H1 (cell line): ENCODE measurements at places on chromosomes 4 and X. TPM values are rescaled to one million over a fixed set of nuclear protein-coding genes. Genes with fewer than 3 reads are reported as not detected.

NSDHL gene
- 30.5 and 31.5 TPM in 2 replicates for total RNA-seq

ART3 gene
- 0.63 and 2.0 TPM in 2 replicates for total RNA-seq

ADH7 gene
- not detected in 2 replicates for total RNA-seq

ADH1A gene
- not detected in 2 replicates for total RNA-seq

RPL36A gene
- total RNA-seq, result 271 and 309 TPM in 2 replicates

UGT2A1 gene
- total RNA-seq, result 0.19 TPM in 1 of 2 replicates, not detected in the other

TCEAL9 gene
- total RNA-seq, result 36.5 and 36.8 TPM in 2 replicates

SLC16A2 gene
- 23.6 and 24.4 TPM in 2 replicates for total RNA-seq

DNA sequence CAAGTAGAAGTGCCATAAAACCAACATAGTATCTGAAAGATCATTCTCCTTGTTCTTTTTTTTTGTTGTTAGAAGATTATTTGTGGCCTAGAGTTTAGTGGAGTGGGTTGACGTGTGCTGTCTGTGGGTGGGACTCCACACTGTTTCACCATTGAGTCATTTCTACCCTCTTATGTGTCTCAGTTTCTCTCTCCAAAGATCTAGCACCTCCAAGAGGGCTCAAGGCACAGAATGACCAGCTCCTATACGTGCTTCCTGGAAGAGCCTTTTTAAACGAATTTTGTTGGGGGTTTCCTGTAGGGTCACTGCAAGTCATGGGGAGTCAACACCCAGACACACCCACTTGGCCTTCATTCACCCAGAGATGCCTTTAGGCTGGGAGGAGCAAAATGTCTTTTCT, 150.1 kb downstream of the KLF8 start:
- DNase-seq, result no peak

- no peak for DNase-seq
Measured at GRCh38 chrX:9865804-9866472, 79.7 kb downstream of the SHROOM2 start.

DNA sequence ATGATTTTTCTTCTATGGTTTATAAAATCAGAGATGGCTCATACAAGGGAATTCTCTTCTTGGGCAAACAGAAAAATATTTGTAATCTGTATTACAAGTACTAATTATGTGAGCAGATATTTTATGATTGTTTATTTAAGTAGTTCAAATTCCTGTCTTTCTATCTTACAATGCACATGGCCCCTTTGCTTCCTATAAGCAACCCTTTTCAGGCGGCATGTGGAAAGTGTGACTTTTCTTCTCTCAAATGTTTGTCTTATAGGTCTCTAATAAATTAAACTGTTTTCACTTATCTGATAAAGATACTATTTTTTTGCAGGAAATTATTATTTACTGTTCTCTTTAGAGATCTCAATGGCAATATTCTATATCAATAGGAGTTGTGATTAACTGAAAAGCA, 259.3 kb upstream of the MAGEB18 start:
- DNase-seq, result no peak

DNA sequence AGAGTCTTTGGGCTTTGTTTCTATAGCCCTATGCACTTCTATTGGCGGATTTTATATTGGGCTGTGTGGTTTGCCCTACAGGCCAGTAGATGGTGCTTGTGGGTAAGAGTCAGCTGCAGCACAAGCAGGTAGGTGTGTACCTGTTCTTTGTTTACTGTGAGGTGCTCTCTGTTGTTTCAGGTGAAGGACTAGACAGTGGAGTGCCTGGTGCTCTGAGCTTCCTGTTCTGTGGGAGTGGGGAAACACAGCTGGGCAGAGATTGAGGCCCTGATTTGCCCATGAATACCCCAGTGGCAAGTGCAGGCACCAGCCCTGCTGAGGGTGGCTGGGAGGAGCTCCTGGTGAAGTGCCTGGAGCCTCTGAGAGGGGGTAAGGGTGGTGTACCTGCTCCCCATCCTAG, 26.3 kb upstream of the UCP1 start:
- no peak for DNase-seq

- no peak for DNase-seq
Measured at GRCh38 chr4:98113012-98113411, 30.3 kb downstream of the STPG2 start.

DNA sequence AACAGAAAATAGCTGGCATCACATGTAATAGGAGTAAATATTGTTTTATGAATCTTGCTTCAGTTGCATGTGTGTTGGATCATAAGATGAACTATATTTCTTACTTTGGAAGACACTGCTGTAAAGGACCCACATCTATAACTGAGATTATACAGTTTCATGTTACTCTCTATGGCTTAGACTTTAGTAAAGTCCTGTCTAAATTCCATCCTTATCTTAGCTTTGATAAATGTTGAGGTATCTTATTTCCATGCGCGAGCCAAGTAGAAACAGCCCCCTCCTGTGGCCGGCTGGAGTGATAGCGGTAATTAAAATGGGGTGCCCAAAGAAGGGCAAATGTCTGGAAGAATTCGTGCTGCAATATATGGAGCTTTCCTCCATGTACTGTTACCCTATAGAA, 43.0 kb downstream of the CCDC158 start:
- peak; percentile 63 for DNase-seq

- DNase-seq, result no peak
Measured at GRCh38 chrX:24398766-24399165, 38.3 kb downstream of the SUPT20HL1 start.

GRCh38 chrX:13309631-13310030, 10.2 kb downstream of the ATXN3L start:
- no peak for DNase-seq

DNA sequence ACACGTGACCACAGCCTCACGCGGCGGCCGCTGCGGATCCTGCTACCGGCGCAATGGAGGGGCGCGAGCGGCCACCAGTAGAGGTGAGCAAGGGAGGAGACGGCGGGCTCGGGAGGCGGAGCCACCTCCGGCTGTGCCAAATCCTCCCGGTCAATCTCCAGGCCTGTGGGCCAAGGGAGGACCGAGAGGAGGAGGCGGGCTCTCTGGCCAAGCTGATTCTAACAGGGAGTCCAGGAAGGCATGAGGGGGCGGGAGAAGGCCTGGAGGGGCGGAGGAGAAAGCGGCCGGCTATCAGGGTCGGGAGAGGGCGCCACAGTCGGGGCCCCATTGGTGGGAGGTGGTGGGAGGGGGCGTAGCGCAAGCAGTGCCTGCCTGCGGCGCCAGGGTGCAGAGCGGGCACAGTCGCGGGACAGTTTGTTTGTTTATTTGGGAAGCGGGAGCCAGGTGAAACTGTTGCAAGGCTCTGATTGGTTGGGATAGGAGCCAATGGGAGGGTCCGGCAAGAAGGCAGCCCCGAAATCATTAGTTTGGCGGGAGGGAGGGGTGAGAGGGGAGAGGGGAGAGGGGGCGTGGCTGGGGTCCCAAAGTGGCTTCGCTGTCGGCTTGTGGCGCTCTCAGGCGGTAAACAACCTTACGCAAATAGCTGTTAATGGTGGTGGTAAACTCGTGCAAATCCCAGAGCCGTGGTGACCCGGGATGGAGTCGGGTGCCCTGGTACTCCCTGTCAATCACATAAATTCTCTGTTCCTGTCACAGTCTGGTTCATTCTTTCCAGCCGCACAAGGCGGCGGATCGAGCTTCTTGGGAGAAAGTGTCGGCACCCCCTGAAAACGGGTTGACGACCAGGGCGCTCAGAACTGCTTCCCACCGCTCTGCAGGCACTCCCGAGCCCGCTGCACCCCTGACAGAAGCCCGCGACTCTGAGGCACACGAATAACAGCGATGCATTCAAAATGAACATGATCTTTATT, at the start of gene IRS4:
IRS4 (minus strand) TSS at position 55 of the 971 bp plus-strand sequence.
- DNase-seq, result peak; percentile 79

DNA sequence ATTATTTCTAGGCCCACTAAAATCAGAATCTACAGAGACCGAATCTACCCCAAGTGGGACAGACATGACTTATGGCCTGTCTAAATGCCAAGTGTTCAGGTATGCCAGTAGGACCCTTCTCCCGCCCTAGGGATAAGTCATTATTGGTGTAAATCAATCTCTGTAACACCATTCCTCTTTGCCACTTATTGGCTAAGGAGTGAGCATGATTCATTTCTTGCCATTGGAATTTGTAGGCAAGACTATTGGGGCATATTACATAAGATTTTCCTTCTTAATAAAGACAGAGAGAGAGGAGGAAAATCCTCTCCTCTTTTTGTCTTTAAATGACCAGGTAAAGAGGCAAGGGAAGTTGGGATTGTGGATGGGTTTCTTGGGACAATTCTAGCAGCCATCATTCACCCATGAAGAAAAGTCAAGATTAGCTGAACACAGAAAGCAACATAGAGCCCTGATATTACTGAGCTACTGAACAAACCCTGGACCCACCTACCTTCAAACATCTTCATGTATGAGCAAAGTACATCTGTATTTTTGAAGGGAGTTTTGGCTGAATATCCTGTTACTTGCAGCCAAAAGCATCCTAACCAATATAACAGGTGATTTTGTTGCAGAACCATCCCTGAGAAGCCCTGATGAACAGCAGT, 2.6 kb downstream of the SLC9B2 start:
- no peak for DNase-seq

DNA sequence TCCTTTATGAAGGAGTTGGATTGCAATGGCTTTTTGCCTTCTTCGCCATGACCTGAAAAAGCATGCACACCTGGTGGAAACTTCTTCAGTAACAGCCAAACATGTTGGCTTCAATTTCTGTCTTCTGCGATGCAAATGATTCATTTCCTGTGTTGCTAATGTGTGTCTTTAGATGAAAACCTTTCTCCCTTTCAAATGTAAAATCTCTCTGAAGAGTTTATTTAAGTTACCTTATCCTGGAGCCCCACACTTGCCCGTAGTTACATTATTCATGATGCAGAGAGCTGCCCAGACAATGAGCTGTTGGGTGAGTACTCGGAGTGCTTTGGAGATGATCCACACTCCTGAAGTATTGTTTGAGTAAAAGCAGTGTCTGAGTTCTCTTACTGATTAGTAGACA, 1100.9 kb downstream of the RPA4 start:
- DNase-seq, result no peak

- no peak for DNase-seq
Measured at GRCh38 chrX:21657318-21658151, 595 bp downstream of the KLHL34 start.

DNA sequence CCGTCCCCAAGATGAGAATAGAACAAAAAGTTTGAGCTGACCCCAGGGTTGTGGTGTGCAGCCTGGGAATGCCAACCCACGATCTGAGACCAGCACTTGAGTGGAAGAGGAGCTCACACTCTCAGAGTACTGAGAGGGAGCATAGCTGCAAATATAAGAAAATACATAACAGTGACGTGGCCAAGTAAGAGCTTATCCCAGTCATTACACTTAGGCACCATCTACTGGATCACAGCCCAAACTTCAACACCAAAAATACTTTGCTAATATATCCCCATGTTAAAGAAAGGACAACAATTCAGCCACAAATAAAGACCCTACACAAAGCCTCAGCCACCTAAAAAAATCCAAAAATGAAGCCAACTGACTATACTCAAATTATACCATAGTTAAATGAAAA, 33.3 kb upstream of the CXCL6 start:
- no peak for DNase-seq

DNA sequence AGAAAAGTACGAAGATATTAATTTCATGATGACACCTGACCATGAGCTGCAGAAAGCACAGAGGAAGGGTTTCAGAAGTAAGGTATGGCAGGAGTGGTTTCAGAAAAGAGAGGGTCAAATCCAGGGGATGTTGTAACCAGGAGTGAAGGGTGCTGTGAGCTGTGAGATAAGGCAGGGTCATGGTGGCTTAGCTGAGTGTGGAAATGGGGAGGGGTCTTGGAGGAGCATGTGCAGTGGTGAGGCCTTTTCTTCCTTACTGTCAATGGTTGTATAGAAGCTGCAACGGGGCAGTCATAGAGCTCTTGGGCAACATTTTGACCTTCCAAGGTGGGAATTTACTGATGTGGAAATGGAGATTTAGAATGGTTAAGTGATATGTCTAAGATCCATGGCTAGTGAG, 2.5 kb downstream of the ANAPC4 start:
- DNase-seq, result no peak

DNA sequence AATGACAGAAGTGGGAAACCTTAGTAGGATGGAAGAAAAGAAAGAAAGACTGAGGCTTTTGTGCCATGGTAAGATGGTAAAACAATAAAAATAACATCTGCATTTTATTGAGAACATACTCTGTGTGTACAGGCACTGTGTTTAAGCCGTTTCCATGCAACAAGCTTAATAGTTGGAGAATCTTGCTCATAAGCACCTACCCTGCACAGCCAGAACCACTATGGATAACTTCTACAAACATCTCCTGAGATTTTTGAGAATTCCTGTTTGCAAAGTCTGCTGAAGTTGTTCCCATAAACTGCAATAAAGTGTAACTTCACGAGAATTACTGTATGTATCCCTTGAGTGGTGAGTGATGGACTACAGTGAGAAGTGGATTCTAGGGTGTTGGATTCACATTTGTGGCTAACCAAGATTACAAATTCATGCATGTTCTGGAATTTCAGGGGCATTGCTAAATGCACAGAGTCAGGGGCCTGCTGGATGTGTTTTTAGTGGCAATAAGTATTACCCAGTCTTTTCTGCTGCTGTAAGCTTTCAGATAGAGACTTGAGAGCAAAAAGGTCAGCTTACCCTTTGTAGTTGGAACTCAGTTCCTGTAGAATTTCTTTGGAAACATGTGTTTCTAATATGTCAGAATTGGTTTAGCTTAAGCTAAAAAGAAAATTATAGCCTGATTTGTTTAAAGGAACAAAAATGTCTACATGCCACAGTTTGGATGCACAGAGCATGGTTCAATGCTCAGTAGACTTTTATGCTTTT, 132.5 kb downstream of the AFF1 start:
- DNase-seq, result no peak

GRCh38 chrX:43846558-43846957, 35.7 kb downstream of the MAOB start:
- no peak for DNase-seq

DNA sequence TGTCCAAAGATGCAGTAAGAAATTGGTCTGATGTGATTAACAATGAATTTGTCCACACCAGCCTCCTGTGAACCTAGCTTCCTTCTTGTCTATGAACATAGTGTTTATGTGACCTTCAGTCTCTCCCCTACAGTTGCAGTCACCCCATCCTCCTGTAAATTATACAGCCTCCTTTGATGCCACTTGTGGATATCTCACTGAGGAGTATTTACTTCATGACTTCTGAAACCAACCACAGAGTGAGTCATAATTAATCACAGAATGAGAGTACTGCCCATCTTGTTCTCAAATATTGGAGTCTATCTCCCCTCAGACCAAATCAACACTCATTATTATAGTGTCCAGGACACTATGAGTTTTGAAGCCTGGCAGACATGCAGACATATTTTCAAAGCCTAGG, 27.3 kb upstream of the XAGE2 start:
- DNase-seq, result no peak

GRCh38 chr4:176818531-176818930, 25.8 kb upstream of the VEGFC start:
- DNase-seq, result no peak

GRCh38 chr4:87078987-87079486, 141.4 kb downstream of the KLHL8 start:
- DNase-seq, result no peak

- no peak for DNase-seq
Measured at GRCh38 chrX:6985537-6985936, 162.0 kb upstream of the STS start.

- no peak for DNase-seq
Measured at GRCh38 chrX:23554304-23554703, 113.0 kb upstream of the PRDX4 start.

- no peak for DNase-seq
Measured at GRCh38 chr4:11418610-11419009, 10.1 kb downstream of the HS3ST1 start.
